GM13977 (cell line): ENCODE measurements at places on chromosomes 12 and 14.
A peak's percentile ranks its signal among the peaks of the same experiment; 100 is the strongest.

DNA sequence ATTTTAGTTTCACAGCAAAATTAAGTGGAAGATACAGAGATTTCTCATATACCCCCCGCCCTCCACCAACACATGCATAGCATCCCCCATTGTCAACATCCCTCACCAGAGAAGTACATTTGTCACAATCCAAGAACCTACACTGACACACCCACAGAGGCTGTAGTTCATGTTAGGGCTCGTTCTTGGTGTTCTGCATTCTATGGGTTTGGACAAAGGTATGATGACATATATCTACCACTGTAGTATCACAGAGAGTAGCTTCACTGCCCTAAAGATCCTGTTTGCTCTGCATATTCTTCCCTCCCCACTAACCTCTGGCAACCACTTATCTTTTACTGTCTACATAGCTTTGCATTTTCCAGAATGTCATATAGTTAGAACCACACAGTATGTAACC, 444.6 kb upstream of the DCN start:
- no peak for DNase-seq

DNA sequence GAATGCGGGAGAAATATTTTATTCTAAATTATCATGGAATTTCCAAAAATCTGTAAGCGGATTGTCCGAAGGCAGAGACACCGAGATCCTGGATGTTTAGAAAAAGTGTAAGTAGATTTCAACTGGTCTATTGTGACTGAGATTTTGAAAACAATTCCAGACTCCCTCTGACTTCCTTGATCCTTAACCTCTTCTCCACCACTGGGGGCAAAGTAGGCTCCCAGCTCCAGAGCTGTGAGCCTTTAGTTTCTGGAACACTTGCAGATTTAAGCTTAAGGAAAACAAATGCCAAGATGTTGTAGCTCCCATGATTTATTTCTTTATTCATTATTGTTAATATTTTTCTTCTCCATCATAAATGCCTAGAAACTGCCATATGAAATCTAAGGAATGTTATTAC, 1320.5 kb upstream of the SEL1L start:
- no peak for DNase-seq

DNA sequence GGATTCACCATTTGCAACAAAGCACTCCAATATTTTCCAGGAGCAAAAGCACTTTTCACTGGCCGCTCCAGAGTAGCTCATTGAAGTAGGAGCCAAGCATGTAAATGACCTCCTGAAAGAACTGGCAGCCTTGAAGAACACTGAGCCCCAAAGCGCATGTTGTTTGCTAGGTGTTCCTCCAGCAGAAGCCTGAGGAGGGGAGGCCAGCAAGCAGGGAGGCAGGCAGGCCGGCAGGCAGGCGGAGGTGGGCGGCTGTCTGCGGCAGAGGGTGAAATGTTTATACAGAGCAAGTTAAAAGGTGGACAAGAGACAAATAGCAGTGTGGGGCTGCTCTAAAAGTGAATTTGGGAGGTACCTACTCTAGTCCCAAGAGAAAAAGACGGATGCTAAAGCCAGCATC, 439.4 kb downstream of the CCDC91 start:
- no peak for DNase-seq

- DNase-seq: no peak
Measured at GRCh38 chr12:125412506-125412905, 347.3 kb downstream of the AACS start.

DNA sequence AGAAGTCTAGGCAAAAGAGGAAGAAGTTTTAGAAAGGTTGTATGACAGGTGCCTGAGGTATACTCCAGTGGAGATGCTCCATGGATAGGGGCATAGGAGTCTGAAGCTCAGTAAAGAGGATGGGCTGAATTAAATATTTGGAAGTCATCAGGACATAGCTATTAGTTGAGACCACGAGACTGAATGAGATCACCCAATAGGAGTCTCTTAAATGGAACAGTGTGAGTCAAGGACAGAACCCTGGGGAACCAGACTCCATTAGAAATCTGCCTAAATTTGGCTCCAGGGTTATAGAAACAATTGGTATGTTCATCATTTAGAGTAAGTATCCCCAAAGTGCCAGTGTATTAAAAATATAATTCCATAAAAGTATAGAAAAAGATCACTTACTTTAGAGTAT, 172.6 kb downstream of the PRKCH start:
- no peak for DNase-seq

GRCh38 chr12:66188584-66189485, at the start of gene IRAK3:
TSS of gene IRAK3 (plus strand) at chr12:66189214. CDS start at chr12:66189300, 86 bp downstream.
- peak; percentile 68 for DNase-seq
